T-helper 22 cell (primary cell): ENCODE measurements at places on chromosomes 7 and 10.

DNA sequence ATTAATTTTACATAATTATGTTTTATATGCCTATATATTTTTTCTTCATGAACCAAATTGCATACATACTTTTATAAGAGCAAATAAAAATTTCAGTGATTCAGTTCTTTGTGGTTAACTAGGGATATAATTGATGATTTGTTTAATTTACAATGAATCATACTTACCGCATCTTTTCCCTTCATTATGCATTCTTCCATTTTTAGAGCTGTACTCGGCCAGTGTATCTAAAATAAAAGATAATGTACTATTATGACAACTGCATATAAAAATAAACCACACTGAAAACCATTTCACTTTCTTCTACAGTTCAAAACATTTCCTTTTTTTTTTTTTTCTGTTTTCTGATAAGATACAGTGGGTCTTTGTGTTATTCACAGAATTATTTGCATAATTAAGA, 179.9 kb downstream of the SEMA3E start:
- no peak for DNase-seq

DNA sequence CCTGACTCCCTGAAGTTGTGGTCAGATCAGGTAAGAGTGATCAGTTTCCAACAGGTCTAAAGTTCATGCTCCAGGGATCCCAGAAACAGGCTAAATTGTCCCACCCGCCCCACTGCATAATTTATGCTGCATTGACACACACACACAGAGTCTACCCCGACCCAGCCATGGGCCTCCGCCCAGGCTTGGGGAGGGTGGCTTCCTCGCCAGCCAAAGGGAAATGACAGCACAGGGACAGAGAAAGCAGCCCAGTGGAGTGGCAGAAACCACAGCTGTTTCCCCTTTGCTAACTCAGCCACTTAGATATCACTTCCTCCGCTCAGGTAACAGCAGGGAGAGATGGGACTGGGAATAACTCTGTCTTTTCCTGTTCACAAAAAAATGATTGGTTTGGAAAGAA, 9.4 kb downstream of the SH3PXD2A start:
- no peak for DNase-seq

GRCh38 chr10:132030898-132031463, 34.8 kb upstream of the JAKMIP3 start:
- DNase-seq: no peak

- DNase-seq: no peak
These were observed 346.8 kb downstream of the ABCA13 start for GRCh38 chr7:48518092-48518491.

DNA sequence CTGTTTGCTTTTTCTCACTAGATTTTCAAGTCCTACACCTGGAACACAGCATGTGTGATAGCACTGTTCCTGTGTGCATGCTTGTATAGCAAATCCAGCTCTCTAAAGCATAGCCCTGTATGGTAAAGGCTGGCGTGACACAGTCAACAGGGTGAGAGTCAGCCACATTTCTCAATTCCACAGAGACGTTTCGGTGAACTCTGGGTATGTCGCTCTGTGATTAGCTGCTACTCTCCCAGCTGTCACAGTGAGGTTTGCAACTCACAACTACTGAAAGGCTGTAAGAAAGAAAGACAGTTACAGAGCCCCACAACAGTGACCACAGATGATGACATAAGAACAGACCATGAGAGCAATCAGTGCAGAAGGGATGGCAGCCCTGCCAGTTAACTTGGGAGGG, 170.6 kb upstream of the IMMP2L start:
- DNase-seq: no peak

DNA sequence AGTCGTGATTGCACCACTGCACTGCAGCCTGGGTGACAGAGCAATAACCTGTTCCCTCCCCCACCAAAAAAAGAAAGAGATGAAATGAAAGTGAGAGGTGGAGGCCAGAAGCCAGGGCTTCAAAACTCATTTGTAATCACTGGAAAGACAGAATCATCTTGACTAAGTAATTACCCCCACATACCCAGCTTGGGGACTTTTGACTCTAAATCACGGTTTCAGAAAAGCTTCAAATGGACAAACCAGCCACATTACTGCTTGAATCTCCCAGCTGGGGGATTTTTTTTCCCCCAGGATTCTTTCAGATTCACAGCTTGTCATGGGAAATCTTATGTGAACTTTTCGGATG, 361.0 kb downstream of the FRMD4A start:
- no peak for DNase-seq
